ENCODE measurements at places on chromosomes 6 and 20.

GRCh38 chr20:62285722-62286121 is 17.1 kb upstream of the ADRM1 start:
- no peak for DNase-seq

GRCh38 chr6:78530208-78530607 is 337.1 kb upstream of the IRAK1BP1 start:
- DNase-seq = no peak

GRCh38 chr20:34941226-34941625 is 14.4 kb downstream of the GSS start:
- no peak for DNase-seq

DNA sequence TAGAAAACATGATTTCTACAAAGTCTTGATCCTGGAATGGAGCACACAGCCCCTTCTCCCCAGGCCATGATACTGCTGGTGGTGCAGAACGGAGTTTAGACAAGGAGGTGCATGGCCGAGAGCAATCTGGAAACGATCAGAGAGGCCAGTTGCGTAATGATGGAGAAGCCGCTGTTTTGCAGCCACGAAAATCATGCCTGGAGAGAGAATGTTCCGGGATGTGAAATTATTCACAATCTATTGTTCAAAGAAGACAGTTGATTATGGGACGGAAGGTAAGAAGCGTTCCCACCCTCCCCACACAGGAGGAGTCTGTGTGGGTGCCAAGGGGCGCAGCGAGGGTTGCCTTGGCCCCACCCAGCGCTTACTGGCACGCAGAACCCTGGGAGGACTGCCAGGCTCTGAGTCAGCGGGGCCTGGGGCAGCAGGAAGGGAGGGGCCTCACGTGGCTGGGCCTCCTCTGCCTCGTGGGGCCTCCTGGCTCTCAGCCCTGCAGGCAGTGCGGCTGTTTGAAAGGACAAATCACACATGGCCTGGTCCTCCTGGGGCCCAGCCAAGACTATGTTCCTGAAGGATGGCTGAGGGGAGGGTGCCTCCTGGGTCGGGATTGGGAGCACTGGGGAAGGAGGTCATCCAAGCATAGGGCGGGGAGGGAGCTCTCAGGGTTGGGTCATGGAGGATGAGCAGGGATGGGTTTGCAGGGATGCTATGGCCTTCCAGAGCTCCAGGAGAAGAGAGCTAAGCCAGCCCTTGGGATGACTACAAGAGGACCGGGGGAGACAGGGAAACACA is 8.7 kb upstream of the AP5S1 start:
- no peak for DNase-seq

DNA sequence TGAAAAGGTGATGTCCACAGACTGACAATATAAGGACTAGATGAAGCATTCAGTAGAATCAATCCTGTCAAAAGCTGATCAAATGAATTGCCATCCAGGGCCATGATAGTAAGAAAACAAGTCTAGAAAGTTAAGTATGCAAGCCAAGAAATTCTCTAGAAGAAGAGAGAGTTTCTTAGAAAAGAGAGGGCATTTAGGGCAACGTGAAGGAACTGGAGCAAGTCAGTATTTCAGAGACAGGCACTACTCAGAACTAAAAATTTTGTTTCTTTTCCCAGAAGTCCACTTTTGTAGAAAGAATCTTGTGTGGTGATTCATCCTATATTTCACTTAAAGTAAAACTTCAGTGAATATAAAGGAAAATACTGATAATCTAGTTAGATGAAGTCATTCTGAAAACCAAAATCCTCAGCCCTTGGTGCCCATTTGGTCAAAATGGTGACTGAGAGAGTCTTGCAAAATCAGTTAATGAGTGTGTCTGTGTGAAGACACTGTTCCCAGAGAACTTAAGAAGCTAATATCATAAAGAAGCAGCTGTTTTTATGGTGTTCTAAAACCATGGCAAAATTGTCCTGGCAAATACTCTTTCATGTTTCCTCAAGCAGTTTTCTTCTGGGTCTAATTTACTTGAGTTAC is 82.2 kb downstream of the COL19A1 start:
- no peak for DNase-seq

DNA sequence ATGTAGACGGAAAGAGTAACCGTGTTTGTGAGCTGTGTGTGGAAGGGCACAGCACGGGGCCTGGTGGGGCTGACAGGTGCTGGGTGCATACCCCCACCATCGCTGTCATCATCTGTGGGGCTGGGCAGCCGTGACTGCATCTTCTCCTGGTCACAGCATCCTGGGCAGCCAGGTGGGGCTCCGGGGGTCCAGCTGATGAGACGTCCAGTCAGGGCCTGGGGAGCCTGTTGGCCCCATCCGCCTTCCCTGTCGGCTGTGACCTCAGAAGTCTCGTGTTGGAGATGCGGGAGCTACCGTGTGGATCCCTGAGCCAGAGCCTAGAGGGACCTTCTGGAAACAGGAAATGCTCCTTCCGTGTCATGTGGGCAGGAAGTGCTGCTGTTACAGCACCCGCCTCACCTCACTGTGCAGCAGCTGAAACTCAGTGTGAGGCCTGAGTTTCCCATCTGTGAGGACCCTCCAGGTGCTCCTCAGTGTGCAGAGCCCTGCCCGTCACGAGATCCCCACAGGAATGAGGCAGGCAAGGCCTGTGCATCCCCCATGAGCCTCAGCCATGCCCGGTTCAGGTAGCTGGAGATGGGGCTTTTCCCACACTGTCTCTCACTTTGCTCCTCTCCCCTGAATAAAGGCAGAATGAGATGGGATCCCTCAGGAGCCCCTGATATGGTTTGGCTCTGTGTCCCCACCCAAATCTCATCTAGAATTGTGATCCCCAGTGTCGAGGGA is 108.7 kb downstream of the ERMARD start:
- DNase-seq = no peak

GRCh38 chr20:58584881-58585752 is 66.0 kb upstream of the STX16 start:
- no peak for DNase-seq

DNA sequence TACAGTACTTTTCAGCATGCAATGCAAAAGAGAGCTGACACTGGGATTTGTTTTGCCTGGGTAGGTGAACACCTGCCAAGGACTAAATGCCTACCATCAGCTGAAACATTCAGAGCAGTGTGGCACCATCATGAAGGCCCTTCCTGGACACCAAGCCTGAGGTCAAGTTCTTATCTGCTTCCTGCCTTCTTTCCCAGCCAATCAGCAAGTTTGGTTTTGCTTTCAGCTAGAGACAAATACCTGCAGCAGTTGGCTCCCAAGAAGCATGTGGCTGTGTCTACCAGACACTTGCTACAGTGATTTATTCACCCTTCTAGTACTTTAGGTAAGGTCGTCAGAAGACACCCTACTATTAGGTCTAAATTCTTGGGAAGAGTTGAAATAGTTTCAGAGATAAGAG is 112.8 kb downstream of the TBX18 start:
- DNase-seq = no peak

DNA sequence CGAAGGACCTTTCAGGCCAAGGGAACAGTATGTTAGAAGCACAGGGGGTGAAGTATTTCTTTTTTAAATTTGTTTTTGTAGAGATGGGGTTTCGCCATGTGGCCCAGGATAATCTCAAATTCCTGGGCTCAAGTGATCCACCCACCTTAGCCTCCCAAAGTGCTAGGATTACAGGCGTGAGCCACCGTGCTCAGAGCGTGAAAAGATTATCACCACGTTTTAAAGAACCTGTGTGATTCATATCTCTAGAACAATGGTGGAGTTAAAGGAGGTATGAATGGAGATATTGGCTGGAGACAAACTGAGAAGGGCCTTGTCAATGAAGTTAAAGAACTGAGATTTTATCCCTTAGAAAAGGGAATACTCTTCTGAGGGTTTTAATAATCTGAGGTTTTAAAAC is 9.7 kb downstream of the ASF1A start:
- no peak for DNase-seq

DNA sequence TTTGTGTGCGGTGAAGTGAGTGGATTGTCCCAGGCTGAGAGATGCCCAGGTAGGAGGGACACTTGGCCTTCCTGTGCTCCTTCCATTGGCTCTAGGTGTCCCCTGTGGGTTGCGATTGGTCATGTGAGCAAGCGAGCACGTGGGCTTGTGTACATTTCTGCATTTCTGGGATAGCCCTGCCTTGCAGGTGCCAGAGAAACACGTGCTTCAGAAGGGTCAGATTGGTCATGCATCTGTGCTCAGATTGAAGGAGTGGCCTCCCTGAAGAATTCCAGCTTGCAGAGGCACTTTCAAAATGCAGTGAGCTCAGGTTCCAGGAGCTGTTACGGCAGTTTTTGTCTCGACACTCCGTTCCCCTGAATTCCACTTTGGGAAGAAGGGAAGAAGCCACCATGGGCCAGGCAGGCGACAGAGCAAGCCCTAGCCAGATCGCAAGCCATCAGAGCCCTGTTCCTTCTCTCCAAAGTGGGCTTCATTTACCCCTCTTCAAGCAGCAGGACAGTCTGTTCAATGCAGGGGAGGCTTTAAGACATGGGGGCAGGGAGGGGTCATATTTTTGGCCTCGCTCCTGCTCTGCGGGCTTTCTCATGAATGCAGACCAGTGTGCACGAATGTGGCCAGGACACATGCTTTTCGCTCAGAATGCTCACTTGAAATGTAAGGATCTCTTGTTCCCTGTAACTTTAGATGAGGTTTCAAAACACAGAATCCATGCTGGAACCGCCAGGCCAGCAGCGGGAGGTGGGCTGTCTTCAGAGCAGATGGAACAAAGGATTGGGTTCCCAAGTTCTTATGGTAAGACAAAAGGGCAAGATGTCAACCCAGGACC is 78.6 kb upstream of the AKAP12 start:
- DNase-seq = no peak

DNA sequence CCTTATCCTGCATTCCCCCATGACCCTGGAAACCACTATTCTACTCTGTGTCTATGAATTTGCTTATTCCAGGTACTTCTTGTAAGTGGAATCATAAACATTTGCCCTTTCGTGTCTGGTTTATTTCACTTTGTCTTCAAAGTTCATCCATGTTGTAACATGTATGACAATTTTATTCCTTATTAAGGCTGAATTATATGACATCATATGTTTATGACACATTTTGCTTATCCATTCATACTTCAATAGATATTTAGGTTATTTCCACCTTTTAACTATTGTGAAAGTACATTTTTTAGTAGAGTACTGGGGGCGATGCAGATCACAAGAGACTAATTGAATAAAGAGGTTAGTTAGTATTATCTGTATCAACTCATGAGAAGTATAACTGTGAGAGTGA is 591.6 kb downstream of the UTRN start:
- no peak for DNase-seq

GRCh38 chr20:25402583-25402982 is 4.9 kb upstream of the GINS1 start:
- DNase-seq = no peak

- no peak for DNase-seq
Measured at GRCh38 chr20:50259705-50260478, 69.3 kb downstream of the CEBPB start.

DNA sequence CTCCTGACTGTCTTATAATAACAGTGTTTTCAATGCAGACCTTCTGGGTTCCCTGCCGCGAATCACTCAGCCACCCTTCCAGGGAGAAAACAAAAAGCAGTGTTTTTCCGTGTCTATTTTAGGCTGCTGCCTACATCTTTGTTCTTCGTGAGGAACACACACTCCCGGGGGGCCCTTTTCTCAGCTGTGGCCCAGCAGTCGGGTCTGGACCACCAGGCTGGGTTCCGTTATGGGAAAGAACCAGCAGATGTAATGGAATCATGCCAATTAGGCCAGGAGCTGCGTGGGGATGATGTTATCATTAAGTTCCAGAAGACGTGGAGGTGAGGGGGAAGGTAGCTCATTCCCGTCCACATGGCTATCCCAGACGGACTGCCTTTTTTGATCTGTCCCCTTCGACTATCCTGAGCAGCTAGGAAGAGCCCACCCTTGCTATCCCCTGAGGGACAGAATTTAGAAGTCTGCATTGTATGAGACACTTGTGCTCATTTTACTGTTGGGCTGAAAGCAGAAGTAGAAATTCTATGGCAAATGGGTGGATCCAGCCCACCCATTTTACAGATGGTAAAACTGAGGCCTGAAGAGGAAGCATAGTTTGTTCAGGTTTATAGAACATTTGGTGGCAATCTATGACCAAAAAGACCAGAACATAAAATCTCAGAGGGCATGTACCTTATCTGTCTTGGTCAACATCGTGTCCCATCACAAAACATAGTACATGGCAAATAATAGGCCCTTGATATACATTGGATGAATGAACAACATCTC is 54.5 kb downstream of the KCNB1 start:
- DNase-seq = no peak

DNA sequence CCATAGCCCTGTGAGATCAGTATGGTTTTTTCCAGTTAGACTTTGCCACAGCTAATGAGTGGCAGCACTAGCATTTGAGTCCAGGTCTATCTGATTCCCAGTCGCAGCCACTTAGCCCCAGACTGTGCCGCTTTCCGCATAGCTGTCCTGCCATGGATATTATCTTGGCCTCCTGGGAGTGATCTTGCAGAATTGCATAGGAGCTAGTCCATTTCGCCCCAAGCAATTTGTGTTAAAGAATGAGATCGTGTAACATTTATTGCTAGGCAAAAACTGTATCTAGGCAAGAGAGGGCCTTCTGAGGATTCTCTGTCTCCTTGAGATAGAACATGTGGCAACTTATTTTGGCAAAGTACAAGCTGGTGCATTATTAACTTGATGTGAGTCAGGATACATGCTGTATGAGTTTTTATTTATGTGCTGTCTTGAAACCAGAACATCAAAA is 74.2 kb downstream of the EZR start:
- DNase-seq = no peak

GRCh38 chr6:92339936-92340640 is 1079.3 kb downstream of the EPHA7 start:
- DNase-seq = no peak

DNA sequence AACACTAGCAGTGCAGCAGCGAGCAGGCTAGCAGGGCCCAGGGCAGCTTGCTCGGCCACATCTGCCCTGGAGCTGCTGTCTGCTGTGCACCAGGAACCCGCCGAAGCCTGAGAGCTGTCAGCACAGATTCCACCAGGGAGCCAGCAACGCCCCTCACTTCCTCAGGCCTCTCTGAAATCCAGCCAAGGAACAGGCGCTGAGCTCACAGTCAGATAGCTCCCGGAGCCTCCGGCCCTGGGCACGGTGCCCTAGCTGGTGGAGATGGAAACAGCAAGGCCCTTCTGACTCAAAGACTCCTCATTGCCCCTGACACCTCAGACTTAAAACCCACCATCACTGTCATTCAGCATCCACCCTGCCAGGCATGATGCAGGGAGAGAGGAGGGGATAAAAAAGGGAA is 839.4 kb downstream of the MAFB start:
- DNase-seq = no peak

DNA sequence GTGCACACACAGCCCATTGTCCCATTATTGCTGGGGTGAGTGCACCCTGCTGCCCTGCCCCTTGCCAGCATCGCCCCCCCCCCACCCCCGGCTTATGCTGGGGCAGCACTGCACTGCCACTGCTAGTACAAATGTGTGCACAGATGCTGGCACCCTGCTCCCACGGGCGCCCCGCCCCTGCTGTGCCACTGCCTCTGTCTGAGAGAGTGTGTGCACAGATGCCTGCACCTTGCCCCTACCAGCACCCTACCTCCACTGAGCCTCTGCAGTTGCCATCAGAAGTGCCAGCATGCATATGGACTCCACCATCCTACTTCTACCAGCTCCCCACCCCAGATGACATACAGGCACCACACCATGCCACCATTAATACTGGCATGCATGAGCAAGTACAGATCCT is 454.6 kb upstream of the KHDRBS2 start:
- no peak for DNase-seq

GRCh38 chr6:151112130-151112529 is 127.6 kb upstream of the AKAP12 start:
- no peak for DNase-seq

Data from germinal center (tissue), 1 donor.